ENCODE measurements at places on chromosomes 12 and 14.

DNA sequence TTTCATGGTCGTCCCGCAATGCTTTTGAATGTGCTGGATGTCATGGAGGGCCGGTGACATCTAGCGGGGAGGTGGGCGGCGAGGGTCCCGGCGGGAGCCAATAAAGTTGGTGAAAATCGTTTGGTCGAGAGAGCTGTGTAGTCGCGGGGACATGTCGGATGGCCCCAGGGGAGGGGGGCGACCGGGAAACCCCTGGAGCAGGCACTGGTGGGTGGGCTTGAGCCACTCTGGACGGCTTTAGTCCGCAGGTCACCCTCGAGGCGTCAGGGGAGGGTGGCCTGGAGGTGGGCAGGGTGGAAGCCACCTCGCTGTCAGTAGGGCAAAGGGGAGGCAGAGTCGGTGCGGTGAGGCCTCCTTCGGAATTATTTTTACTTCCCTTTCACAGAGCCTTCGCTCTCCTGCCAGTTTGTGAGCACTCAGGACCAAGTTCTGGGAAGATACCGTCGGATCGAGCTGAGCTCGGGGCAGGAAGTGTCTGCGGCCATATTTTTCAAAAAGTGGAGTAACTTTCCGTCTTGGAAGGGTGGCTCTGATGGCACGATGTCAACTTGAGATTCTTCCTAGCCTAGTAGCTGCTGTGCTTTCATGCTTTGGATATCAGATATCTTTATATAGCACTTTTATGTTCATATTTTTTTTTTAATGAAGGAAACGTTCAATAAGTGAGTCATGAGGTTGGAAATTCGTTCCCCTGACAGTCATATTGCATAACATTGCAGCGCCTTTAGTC is 28.2 kb downstream of the WBP11 start:
- DNase-seq = peak; percentile 70

GRCh38 chr14:75702122-75702521 is 41.1 kb downstream of the TTLL5 start:
- no peak for DNase-seq

GRCh38 chr14:21308479-21309237 is 28.8 kb downstream of the RPGRIP1 start:
- no peak for DNase-seq

GRCh38 chr12:388541-389141 is 479 bp downstream of the KDM5A start:
- DNase-seq = no peak

DNA sequence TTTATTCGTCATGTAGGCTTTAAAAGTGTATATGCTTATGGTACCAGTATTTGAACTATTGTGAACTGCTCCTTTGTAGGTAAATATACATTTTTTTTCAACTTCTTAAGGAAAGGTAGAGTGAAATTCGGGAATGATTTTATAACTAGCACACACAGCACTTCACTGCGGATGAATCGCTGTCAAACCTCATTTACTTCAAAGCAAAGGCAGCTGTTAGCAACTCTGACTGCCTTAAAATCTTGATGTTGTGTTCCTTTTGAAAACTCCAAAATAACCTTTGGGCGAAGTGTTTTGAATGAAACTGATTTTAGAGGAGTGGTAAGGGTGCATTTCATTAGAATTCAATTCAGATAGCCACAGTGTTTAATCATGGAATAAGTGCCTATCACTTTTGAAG is 95.8 kb downstream of the GLT1D1 start:
- DNase-seq = no peak

GRCh38 chr14:35934499-35934898 is 108.4 kb downstream of the BRMS1L start:
- DNase-seq = no peak

GRCh38 chr12:77433799-77434198 is 368.4 kb upstream of the E2F7 start:
- DNase-seq = no peak

- no peak for DNase-seq
Observed at GRCh38 chr14:94382716-94383596, 5.4 kb downstream of the SERPINA1 start.

DNA sequence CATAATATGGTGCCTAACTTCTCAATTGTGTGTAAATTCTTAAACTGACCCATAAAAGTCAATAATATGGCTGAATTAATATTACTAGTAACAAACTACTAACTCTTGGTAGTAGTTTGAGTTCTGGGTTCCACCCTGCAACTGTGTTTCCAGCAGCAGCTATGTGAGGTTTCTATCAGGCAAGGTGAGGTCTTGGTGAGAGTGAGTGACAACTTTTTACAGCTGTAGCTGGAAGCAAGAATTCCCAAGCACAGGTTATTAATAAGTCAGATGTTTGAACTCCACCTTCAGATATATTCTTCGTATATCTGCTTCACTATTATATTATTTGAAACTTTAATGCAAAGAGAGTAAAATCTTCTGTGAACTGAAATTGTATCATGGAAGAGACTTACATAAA is 43.8 kb downstream of the MAP4K5 start:
- DNase-seq = no peak

DNA sequence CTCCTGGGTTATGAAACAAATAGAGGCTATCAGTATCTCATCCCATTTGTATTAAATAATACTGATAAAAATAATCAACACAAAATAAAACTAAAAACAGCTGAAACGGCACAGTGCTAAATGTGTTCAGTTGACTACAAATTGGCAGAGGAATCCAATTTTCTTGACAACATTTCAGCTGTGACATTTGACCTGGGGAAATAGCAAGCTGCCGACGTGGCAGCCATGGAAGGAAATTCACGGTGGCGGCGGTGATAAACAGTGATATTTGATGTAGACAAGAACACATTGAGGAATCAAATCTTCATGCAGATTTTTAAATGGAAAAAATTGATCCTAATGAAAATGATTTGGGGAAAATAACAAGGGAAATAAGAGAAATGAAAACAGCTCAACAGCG is 159.1 kb upstream of the RTL1 start:
- DNase-seq = no peak

GRCh38 chr14:65392296-65392695 is 20.2 kb upstream of the FUT8 start:
- DNase-seq = no peak

DNA sequence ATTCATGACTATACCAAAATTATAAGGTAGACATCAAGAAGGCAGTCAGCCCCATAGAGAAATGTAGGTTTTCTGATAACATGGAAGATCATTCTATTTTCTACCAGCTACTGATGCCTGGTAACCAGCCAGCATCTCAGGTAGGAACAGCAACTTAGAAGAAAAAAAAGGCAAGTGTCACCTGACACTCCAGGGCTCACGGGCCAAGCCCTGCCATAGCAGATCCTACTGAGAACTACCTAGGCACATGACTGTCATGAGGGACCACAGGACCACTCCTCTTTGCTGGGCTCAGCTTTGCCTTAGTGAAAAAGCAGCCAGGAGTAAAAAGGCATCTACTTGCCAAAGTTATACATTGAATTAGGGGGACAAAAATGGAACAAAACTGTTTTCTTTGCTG is 33.4 kb downstream of the CORO1C start:
- DNase-seq = no peak

DNA sequence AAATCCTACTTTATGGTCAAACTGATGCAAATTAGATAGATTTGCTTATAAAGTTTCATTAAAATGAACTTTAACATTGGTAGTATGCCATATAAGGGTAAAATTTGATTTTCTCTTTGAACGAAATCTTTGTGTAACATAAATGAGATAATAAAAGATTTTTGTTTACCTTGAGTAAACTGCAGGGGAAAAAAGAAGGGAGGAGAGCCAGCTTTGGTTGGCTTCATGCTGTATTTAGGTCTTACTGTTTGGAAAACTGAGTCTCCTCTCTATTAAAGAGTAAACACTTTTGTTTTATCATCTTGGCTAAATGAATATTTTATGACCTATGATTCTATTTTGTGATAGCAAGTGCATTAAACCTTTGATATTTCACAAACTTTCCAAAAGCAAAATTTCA is 267.6 kb downstream of the IPO8 start:
- DNase-seq = no peak

DNA sequence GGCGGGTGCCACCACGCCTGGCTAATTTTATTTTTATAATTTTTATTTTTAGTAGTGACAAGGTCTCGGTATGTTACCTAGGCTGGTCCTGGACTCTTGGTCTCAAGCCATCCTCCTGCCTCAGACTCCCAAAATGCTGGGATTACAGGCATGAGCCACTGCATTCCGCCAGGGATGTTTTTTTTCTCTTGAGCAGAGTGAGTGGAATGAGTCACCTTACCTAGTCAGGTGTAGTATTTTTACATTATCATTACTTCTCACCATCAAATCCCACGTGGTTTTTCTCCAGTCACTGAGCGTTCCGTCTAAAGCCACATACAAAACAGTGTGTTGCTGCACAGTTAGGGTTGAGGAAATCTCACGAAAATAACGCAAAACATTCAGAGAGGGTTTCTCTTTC is 870 bp upstream of the TBPL2 start:
- DNase-seq = no peak

GRCh38 chr14:62138593-62138992 is 376.4 kb downstream of the SNAPC1 start:
- DNase-seq = no peak

- DNase-seq = no peak
Observed at GRCh38 chr12:123398550-123399254, 14.8 kb downstream of the KMT5A start.

- DNase-seq = peak; percentile 15
Observed at GRCh38 chr12:77686760-77687159, 143.9 kb upstream of the NAV3 start.

- no peak for DNase-seq
Observed at GRCh38 chr14:74015963-74016362, 3.1 kb downstream of the ENTPD5 start.

DNA sequence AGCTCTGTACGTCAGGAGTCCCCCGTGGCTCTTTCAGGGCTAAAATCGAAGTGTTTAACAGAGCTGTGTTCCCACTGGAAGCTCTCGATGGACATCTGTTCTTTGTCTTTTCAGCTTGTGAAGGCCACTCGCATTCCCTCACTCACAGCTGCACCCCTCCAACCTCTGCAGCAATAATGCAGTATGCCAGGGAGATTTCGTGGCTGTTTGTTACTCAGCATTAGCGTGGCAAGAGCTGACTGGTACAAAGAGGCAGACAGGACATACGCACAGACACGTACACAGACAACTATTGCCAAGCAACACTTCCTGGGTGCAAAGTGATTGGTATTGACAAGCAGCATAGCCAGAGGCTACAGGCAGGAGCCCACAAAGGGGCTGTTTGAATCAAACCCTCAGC is 11.8 kb upstream of the FBXO21 start:
- DNase-seq = no peak

DNA sequence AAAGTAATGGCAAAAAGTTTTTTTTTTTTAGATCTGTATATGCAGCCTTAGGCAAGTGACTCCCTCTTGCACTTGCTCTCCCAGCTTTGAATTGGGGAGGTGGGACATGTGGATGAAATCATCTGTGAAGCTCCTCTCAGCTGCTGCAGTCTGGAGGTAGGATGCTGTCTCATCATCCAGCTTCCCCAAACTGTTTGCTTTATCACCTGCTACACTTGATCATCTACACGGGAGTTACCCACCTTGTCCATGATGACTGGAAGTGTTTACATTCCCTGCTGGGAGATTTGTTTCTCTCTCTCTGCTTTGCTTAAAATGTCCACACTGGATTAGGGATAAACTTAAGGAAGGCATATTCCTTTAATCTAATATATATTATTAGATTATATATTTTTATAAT is 8.5 kb upstream of the FGF23 start:
- DNase-seq = no peak

DNA sequence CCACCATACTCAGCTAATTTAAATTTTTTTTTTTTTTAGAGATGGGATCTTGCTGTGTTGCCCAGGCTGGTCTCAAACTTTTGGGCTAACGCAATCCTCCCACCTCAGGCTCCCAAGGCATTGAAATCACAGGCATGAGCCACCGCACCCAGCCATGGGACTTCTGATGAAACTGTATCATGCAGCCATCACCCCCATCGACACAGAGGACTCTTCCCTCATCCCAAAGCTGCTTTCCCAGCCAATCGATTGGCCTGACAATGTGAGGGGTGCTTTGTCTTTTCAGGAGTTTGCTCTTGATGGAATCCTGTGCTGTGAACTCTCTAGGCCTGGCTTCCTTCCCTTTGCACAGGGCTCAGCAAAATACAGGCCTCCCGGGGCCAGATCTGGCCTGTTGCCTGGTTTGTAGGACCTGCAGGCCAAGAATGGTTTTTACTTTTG is 59.6 kb upstream of the NCOR2 start:
- no peak for DNase-seq

- peak; percentile 29 for DNase-seq
Observed at GRCh38 chr12:104565606-104566243, 109.0 kb downstream of the CHST11 start.

DNA sequence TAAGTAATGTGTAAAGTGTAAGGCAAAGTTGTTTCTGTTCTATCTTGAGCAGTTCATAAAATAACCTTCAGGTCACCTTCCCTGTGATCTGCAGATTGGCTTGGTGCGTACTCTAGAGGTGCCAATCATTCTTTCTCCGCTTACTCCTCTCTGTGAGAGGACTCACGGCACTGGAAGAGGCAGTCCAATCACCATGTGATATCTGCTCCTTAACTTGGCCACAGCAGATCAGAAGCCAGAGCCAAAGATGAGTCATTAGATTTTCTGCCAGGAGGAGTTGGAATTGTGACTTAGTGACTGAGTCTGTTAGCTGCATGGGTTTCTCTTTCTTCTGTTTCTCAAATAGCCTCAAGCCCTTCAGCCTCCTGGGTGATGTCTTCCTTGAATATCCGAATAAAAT is 165.5 kb downstream of the SLC41A2 start:
- no peak for DNase-seq

GRCh38 chr12:132300789-132301722 is 28.3 kb downstream of the GALNT9 start:
- no peak for DNase-seq
